Upper lobe of left lung (tissue), 6 donors: ENCODE measurements at places on chromosomes 11 and 22. TPM values are rescaled to one million over a fixed set of nuclear protein-coding genes. Genes with fewer than 3 reads are reported as not detected.
A peak's percentile ranks its signal among the peaks of the same experiment; 100 is the strongest.

GRCh38 chr11:11458485-11458884 is 105.4 kb upstream of the CSNK2A3 start:
- H3K36me3 ChIP-seq = no peaks in the 10 kb centered on the region
- DNase-seq = no peak
- H3K27me3 ChIP-seq = no peaks in the 10 kb centered on the region
- H3K27ac ChIP-seq = no peak overlapping the region
- H3K4me3 ChIP-seq = no peak overlapping the region

- no peaks in the 10 kb centered on the region for H3K27me3 ChIP-seq
- DNase-seq = no peak
- H3K4me3 ChIP-seq = no peak overlapping the region
- no peaks in the 10 kb centered on the region for H3K4me1 ChIP-seq
Observed at GRCh38 chr11:1202154-1202775, 20.6 kb upstream of the MUC5B start.

- DNase-seq = peak; percentile 26
- no peak overlapping the region for H3K4me3 ChIP-seq
- H3K4me1 ChIP-seq = no peaks in the 10 kb centered on the region
Observed at GRCh38 chr22:43553451-43554258, 141.8 kb downstream of the MPPED1 start.

GRCh38 chr11:109853156-109853776 is 239.9 kb upstream of the ZC3H12C start:
- no peak overlapping the region for H3K27ac ChIP-seq
- no peaks in the 10 kb centered on the region for H3K4me1 ChIP-seq
- no peaks in the 10 kb centered on the region for H3K36me3 ChIP-seq
- H3K4me3 ChIP-seq = no peak overlapping the region
- DNase-seq = no peak

- H3K36me3 ChIP-seq = no peaks in the 10 kb centered on the region
- H3K27me3 ChIP-seq = no peaks in the 10 kb centered on the region
- no peak for DNase-seq
Observed at GRCh38 chr11:33110083-33110482, 51.2 kb downstream of the CSTF3 start.

GRCh38 chr11:122344215-122344614 is 228.2 kb upstream of the BLID start:
- no peaks in the 10 kb centered on the region for H3K27me3 ChIP-seq
- DNase-seq = no peak
- no peaks in the 10 kb centered on the region for H3K36me3 ChIP-seq
- no peaks in the 10 kb centered on the region for H3K4me1 ChIP-seq
- H3K27ac ChIP-seq = no peak overlapping the region
- H3K4me3 ChIP-seq = no peak overlapping the region

- H3K27me3 ChIP-seq = no peaks in the 10 kb centered on the region
- peak overlapping the region; percentile 98 for H3K27ac ChIP-seq
- peak overlapping the region; percentile 98 for H3K4me3 ChIP-seq
- H3K36me3 ChIP-seq = peaks cover 38% of the 10 kb centered on the region
- peak; percentile 89 for DNase-seq
Observed at GRCh38 chr22:49962751-49963646, 2.4 kb downstream of the PIM3 start.

DNA sequence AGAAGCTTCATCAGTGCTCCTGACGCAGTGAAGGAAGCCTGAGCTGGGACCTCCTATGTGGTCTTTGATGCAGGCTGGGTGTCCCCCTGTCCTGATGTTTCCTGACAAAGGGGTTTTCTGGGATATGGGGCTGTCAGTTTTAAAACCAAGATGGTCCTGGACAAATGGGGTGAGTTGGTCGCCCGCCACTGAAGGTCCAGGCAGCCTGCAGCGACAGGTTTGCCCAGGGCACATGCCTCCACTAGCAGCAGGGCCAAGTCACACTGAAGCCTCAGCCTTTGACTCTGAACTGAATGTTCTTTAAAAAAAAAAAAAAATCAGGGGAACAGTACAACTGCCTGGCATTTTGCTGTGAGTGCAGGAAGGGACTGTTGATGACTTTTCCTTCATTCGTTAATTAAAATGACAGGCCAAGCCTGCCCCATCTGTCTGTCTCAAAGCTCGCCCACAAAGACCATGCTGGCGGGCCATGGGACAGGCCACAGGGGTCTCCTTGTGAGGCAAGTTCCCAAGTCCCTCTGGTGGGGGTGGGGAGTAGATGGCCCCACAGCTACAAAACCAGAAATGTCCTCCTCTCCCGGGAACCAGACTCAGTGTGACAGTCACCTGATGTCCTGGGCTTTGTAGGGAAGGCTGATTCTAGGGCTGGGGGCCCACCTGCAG is 274.8 kb downstream of the CTTN start:
- DNase-seq = no peak
- no peaks in the 10 kb centered on the region for H3K36me3 ChIP-seq
- no peak overlapping the region for H3K27ac ChIP-seq

The PRRG4 gene
- total RNA-seq = 9.1 TPM

GRCh38 chr11:10443721-10444235 is 11.3 kb upstream of the AMPD3 start:
- H3K27ac ChIP-seq = no peak overlapping the region
- H3K36me3 ChIP-seq = no peaks in the 10 kb centered on the region
- no peaks in the 10 kb centered on the region for H3K27me3 ChIP-seq
- DNase-seq = no peak
- H3K4me3 ChIP-seq = no peak overlapping the region
- no peaks in the 10 kb centered on the region for H3K4me1 ChIP-seq

DNA sequence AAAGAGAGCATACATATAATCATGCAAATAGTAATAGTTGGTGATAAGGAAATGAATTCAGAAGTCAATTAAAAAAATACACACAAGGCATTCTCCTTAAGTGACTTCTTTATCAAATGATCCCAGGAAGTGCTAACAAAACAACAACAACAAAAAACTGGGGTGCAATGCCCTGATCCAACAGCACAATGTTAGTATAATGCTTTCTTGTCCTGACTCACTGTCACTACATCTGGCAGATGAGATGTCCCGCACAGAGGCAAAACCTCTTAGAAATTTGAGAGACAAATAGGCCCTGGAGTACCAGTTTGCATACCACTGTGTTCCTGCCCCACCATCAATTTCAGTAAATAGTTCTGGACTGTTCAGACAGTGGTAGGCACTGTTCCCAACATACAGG is 11.0 kb upstream of the AMBRA1 start:
- no peaks in the 10 kb centered on the region for H3K27me3 ChIP-seq
- no peaks in the 10 kb centered on the region for H3K36me3 ChIP-seq
- no peak overlapping the region for H3K27ac ChIP-seq

DNA sequence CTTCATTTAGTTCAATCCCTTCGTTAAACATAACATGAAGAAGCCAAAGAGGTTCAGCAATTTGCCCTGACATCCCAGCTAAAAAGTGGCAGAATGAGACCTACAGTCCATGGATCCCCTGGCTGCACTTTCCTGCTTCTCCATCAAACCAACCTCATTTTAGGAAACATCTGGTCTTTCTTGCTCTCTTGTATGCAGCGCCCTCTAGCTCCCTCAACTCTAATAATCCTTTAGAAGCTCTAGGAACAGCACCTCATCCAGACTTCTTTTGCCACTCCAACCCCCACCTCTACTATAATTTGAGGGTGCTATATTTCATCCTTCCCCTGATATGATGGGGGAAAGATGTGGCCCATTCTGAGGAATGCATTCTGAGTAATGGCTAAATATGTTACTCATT is 7.4 kb downstream of the CNTF start:
- peaks cover 19% of the 10 kb centered on the region for H3K36me3 ChIP-seq
- H3K27ac ChIP-seq = no peak overlapping the region
- H3K4me1 ChIP-seq = peaks cover 11% of the 10 kb centered on the region
- H3K27me3 ChIP-seq = no peaks in the 10 kb centered on the region
- no peak for DNase-seq

DNA sequence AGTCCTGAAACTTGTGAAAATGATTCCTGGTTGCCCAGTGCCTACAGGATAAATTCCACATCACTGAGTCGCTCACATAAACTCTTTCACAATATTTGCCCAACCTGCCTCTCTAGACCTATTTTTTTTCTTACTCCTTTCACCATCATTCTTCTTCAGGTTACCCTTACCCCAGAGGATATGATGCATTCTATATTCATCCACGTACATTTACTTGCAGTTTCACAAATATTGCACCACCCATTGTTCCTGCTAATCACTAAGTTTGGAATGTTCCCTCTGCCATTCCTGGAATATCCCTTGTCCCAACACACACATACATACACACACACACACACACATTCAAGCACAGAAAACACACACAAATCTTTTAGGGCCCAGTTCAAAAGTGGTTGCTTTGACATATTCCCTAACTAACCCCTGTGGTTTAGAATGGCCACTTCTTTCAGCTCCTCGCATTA is 379.5 kb downstream of the ETS1 start:
- no peak overlapping the region for H3K27ac ChIP-seq
- peaks cover 10% of the 10 kb centered on the region for H3K4me1 ChIP-seq
- DNase-seq = no peak
- no peaks in the 10 kb centered on the region for H3K36me3 ChIP-seq
